Hematopoietic multipotent progenitor cell treated with erythropoietin and hydrocortisone succinate and interleukin-3 and kit ligand, for 4 days (in vitro differentiated cells): ENCODE measurements at places on chromosomes 3 and 15.

DNA sequence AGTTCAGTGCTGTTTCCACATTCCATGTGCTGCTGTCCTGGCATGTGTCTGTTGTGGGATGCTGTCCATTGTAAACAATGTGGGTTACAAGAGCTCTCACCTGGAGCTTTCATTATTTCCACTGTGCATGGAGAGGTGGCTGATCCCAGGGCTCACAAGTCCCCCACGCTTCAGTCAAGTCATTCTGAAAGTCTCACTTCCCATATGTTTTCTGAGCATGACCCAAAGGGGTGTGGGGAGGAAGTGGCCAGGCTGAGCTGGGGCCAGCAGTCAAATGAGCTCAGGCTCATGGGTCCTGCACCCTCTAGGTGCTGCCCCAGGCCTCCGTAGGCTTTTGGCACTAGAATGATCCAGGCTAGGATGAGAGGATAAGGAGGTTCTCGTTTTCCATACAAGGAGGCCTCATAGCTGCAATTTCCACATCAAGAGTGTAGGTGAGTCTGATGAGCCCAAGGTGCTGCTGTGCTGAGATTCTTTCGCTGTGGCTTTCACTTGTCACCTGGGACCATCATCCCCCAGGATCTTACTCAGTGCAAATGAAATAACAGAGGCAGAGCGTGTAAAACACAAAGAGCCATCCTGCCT lies 22.0 kb downstream of the STARD5 start:
- no peak for DNase-seq

DNA sequence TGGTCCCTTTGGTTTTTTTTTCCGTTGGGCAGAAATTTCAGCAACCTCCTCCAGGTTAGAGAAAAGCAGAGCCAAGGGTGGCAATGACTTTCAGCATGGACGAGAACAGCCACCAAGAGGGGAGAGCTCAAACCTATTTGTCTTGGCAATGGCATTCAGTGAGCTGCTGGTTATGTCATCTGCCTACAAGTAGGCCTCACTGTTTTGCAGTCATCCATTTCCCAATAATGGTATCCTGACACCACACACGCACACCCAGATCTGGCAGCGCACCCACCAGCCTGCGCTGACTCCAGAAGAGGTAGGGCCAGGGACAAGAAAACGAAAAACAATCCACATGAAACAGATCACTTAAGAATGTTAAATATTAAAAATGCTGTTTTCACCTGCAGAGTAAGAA lies 92.3 kb downstream of the MAGI1 start:
- DNase-seq: no peak

- DNase-seq: peak; percentile 86
These were observed 3.9 kb upstream of the CCDC9B start for GRCh38 chr15:40344631-40345120.

- DNase-seq: no peak
These were observed 46.7 kb downstream of the HMCES start for GRCh38 chr3:129325383-129325782.

DNA sequence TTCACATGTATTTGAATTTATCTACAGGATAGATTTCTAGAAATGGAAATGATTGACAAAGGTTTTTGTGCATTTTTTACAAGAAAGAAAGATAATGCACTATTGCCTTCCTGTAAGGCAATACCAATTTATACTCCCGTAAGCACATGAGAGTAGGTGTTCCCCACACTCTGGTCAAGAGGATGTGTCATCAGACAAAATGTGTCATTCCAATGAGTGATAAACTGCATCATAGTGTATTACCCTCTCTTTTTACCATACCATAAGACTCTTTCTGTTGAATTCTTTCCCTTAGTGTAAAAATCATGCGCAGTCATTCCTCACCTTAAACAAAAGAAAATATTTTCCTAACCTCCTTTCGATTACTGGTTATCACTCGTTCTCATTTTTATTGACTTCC lies 251.0 kb downstream of the ROBO1 start:
- no peak for DNase-seq
